Activated T-helper 1 cell treated with Interleukin-2 at 50 U/mL for 16 hours (primary cell): ENCODE measurements at places on chromosomes 6 and 20.

DNA sequence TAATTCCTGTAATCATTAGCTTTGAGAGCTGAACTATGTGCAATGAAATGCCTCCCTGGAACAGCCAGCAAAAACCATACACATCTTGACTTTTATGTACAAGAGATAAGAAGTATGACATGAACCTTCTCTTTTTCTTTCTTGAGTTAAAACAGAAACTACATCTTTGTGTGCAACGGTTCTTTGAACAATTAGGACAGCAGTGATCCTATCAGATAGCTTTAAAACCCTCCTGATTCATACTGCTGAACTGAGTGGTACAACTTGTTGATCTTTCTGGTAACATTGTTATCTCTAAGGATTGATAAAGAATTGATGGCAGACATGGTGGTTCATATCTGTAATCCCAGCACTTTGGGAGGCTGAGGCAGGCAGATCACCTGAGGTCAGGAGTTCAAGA, 43.4 kb downstream of the TRAF3IP2 start:
- no peak for DNase-seq

GRCh38 chr6:736657-737446, 43.9 kb upstream of the EXOC2 start:
- DNase-seq, result no peak

DNA sequence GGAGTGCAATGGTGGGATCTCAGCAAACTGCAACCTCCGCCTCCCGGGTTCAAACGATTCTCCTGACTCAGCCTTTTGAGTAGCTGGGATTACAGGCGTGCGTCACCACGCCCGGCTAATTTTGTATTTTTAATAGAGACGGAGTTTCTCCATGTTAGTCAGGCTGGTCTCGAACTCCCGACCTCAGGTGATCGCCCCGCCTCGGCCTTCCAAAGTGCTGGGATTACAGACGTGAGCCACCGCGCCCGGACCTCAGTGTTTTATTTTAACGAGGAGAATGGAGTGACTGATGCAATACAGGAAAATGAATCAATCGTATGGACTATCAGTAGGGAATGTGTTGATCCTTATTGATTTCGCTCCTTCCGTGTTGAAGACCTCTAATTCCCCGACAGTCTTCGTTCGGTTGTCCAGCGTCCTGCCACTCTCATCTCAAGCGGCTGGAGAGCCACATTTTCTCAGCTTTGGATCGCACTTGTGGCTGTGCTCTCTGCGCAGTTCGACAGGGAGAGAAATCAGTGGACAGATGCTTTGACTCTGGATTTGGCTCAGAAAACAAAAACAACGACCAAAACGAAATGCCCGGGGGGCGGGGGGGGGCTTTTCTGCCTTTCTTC, 166.2 kb downstream of the TRIM27 start:
- no peak for DNase-seq

DNA sequence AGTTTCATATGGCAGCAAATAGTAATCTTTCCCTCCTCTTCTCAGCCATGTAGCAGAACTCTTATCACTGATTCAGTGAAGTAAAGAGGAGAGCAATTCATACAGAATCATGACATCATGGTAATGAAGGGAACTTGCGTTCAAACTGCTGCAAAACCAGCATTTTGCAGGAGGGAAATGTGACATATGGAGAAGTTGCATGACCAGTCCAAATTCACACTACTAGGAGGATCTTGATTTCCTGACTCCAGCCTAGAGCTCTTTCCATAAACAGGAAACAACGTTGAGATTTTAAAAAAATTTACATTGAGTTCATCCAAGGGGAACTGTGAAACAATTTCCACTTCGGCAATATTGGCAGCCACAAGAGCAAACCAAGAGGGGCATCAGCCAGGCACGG, 63.8 kb downstream of the MBOAT1 start:
- DNase-seq, result no peak

GRCh38 chr20:44714701-44715498, at the start of gene CCN5:
TSS of gene CCN5 (plus strand) at chr20:44715369. CDS start at chr20:44715391, 22 bp downstream.
- no peak for DNase-seq

- DNase-seq, result no peak
Measured at GRCh38 chr6:143976806-143977349, 31.2 kb downstream of the PLAGL1 start.

GRCh38 chr6:5540370-5540769, 279.1 kb downstream of the FARS2 start:
- no peak for DNase-seq

- DNase-seq, result no peak
Measured at GRCh38 chr6:127288705-127289104, 22.0 kb downstream of the RNF146 start.

DNA sequence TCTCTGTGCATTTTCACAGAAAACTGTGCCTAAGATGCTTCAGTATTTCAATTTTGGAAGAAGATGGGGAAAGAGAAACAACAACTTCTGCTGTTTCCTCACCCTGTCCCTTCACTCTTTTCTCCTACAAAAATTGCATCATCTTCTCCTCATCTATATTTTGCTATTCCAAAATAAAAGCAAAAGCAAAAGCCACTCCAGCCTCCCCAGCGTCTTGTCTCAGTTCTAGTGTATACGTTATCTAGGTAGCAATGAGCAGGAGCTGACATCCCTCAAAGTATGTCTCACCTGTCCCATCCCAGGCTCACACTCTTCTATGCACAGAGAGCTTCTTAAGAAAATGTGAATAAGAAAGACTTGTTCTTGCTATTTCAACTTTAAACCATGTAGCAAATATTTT, 163.8 kb upstream of the TAB2 start:
- DNase-seq, result no peak

- no peak for DNase-seq
Measured at GRCh38 chr6:68726337-68726736, 91.3 kb downstream of the ADGRB3 start.

DNA sequence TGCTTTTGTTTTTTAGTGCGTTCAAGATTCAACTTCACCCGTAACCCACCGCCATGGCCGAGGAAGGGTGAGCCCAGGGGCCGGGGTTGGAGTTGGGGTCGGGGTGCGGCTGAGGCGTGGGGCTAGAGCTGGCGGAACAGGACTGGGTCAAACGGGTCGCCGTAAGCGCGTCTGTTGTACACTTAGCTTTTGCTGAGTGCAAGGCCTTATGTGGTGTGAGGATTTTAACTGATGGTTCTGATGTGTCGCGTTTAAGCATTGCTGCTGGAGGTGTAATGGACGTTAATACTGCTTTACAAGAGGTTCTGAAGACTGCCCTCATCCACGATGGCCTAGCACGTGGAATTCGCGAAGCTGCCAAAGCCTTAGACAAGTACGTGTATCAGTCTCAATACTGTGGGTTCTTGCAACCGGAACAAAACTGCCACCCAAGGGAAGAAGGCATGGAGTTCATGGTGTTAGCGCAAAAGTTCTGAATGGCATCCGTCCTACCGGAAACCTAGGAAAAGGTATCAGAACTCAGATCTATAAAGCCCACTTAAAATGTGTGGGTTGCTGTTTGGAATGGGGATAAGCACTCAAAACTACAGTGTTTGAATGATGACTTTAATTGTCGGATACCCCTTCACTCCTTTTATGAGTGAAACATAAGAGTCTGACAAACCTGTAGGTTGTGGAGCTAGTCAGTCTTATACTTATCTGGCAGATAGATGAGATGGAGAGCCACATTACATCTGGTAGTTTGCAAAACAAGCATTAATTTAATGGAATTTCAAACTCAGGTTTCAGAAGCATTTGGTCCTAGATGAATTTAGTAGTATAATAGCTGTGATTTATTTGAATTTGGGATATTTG, 574 bp downstream of the RPS12 start:
- no peak for DNase-seq

DNA sequence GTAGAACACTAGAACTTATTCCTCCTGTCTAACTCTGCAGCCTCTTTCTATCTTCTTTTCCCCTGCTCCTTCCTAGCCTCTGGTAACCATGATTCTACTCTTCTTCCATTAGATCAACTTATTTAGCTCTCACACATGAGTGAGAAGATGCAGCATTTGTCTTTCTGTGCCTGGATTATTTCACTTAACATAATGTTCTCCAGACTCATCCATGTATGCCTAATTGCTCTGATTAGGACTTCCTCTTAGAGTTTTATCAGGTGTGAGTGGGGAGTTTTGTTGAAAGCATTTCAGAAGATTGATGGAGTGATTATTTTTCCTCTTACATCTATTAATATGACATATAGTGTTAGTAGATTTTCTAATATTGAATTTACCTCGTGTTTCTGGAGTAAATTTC, 140.4 kb downstream of the CDKAL1 start:
- no peak for DNase-seq

GRCh38 chr6:22970004-22970403, 400.6 kb downstream of the HDGFL1 start:
- no peak for DNase-seq

- DNase-seq, result no peak
Measured at GRCh38 chr6:22146678-22146930, 150.2 kb downstream of the PRL start.

DNA sequence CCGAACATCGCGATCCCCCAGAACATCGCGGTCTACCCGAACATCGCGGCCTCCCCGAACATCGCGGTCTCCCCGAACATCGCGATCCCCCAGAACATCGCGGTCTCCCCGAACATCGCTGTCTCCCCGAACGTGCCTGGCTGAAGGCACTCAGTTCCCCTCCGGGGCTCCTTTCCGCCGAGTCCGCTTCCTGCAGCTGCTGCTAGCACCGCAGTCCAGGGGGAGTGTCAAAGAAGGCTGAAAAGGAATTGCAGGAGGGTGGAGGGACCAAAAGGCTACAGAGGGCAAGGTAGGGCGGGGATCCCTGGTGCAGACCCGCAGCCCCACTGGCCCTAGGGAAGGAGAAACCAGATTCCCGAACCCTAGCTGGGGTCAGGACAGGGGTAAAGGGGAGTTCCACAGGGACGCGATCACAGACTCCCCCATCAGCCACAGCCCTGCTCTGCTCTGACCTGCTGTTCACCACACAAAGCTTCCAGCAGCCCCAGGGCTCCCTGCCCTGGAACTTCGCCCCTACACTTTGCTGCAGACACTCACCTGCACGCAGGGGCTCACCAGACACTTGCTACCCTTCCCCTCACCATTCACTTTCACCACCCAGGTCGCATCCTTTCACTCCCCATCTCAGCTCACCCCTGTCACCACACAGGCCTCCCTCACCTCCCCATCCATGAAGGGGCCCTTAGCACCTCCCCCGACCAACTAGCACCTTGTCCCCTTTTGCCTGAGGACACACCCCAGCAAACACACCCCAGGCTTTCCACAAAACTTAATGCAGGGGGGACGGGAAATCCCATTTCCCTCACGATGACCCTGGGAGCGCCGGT, 1.7 kb downstream of the ULBP1 start:
- DNase-seq, result no peak

GRCh38 chr20:24775966-24776365, 173.1 kb upstream of the CST7 start:
- no peak for DNase-seq

DNA sequence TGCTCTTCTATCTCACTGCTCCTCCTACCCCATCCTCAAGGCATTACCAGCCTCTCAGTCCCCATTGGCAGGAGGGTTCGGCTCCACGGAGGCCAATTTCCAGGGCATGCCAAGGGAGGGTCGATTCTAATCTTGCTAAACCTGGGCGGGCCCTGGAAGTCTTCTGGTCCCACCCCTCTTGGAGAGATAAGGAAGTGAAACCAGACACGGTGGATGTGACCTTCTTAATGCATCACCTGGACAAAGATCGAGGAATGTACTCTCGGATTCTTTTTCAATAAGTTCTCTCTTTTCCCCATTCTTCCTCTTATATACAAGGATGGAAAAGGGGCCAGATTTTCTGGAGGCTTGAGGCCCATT, 112.2 kb upstream of the ARMC2 start:
- DNase-seq, result no peak

DNA sequence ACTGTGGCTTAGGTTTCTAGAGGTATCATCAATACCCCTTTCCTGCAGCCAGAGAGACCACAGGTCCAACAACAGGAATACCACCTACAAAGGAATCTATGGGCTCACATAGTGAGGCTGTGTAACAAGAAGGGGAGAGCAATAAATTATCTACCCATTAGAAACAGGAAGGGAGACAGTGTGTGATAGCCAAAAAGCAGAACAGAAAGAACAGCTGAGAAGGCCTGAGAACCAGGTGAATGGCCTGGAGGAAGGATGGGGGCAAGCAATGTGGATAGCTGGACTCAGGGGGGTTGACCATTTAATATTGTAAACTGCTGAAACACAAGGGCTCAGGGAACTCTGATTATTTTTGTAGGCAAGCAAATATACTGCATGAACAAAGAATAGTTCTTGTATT, 628.2 kb downstream of the COL12A1 start:
- no peak for DNase-seq

GRCh38 chr20:44394702-44395460, 39.4 kb downstream of the HNF4A start:
- no peak for DNase-seq

- no peak for DNase-seq
Measured at GRCh38 chr6:42726026-42726425, 3.6 kb upstream of the PRPH2 start.

- DNase-seq, result no peak
Measured at GRCh38 chr6:25883991-25884390, 9.9 kb upstream of the SLC17A3 start.

GRCh38 chr6:140283197-140283596, 908.7 kb upstream of the CITED2 start:
- no peak for DNase-seq

DNA sequence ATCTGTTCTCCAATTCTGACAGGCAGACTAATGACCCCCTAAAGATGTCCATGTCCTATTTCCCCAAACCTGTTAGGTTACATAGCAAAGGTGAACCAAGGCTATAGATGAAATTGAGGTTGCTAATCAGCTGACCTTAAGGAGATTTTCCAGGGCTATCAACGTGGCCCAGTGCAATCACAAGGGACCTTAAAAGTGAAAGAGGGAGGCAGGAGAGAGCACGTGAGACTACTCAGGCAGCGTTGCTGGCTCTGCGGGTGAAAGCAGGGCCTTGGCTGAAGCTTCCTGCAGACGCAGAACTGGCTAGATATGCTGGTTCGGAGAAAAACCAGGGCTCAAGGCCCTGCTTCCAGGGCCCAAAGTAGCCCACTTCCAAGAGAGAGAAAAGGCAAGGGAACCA, 78.7 kb downstream of the NCOA7 start:
- no peak for DNase-seq

DNA sequence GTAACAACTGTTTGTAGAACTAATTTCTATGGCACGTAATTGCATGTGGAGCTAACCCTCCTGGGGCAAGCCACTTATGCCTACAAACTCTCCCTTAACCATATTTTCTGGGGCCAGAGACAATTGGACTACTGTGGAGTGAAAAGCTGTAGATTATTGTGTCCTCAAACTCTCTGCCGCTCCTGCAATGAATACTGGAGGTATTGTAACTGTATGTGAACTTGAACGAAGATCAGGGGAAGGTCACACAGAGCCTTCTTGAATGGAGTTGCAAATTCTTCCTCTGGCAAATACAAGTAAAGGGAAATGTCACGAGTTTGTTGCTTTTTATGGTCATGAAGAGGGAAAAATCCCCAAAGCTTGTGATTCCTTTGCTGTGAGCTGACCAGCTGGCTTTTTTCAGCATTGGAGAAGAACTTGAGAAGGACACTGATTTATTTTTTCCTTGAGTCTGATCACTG, 18.2 kb downstream of the AKAP12 start:
- no peak for DNase-seq

GRCh38 chr6:47179286-47179685, 130.4 kb downstream of the TNFRSF21 start:
- no peak for DNase-seq
